NCI-H460 (cell line): ENCODE measurements at places on chromosomes 1 and 21.

- DNase-seq = no peak
Observed at GRCh38 chr1:5933050-5933449, 59.2 kb downstream of the NPHP4 start.

DNA sequence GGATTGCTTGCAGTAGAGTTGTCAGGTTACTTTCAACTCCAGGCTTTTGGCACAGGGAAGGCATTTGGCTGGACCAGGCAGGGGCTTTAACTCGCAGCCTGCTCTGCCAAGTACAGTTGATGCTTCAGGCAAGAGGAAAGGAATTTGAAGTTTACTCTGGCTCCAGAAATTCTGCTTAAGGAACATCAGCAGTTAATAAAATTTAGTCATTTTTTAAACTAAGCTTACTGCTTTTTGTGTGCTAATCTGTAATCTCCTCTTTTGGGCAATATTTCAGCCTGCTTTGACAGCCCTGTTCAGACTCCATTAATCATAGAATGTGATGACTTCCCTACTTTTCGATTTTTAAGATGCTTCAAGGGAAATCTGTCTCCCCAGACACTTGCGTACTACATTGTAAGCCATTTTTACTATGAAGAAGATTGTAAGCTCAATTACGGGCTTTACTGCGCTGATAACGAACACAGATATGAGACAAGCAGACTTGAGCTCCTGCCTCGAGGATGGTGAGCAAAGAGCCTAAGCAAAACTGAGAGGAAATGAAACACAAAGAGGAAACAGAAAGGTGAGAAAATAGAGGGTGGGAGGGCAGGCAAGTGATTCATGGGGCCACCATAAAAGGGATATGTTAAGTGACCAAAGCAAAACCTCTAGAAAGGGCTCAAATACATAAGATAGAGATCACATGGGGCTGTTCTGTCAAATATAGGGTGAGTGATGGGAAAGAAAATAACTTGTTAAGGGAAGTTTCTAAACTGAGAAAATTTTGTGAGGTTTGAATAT is 76.6 kb upstream of the VAV3 start:
- DNase-seq = no peak

DNA sequence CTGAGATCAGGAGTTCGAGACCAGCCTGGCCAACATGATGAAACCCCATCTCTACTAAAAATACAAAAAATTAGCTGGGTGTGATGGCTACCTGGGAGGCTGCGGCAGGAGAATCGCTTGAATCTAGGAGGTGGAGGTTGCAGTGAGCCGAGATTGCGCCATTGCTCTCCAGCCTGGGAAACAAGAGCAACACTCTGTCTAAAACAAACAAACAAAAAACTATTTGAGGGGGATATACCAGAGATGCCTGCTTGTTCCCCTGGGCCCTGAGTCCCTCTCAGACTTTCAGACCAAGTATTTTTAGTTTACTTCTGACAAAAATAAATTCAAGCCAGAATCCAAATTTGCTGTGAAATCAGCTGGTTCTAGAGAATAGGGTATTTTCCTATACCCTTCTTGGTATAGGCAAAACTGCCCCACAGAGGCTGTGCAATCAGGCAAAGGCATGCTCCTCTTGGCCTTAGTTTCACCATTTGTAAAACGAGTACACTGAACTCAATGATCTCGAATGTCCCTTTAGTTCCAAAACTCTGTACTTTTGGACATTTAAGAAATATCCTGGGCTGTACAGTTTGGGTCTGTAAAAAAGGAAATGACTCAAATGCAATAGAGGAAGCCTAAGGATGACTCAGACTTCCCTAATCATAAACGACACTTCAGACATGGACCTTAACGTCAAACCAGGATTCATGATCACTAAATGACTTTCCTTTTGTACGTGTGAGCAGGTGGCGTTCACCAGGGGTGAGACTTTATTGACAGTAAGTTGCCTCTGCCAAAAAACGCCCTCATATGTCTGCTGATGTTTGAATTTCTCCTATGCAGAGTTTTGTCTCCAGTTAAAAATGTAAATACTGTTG is 16.1 kb downstream of the ENSA start:
- DNase-seq = peak; percentile 93

DNA sequence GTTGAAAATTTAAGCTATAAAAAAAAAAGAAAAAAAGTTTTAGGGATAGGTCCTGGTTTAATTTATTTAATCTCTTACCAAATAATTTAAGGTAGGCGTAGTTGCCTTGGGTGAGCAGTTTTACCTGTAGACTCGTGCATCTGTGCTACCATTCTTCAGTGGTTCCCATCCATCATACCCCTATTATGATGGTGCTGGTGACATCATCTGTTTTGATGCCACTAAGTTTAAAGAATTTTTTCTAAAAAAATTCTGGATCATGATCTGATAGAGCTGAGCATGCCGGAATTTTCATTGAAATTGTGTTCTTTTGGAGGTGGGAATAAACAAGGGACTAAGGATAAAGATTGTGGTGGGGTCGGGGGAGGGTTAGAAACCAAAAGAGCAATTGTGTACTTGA is 15.7 kb downstream of the LAMC1 start:
- no peak for DNase-seq

- DNase-seq = peak; percentile 36
Observed at GRCh38 chr1:163528710-163529348, 207.1 kb downstream of the NUF2 start.

GRCh38 chr1:31666263-31666963 is 21.7 kb upstream of the PEF1 start:
- DNase-seq = peak; percentile 26

GRCh38 chr1:38848071-38848470 is 11.5 kb downstream of the RRAGC start:
- no peak for DNase-seq

DNA sequence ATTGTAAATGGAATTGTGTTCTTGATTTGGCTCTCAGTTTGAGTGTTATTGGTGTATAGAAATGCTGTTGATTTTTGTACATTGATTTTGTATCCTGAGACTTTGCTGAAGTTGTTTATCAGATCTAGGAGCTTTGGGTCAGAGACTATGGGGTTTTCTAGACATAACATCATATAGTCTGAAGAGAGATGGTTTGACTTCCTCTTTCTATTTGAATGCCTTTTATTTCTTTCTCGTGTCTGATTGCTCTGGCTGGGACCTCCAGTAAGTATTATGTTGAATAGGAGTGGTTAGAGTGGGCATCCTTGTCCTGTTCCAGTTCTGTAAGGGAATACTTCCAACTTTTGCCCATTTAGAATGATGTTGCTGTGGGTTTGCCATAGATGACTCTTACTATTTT is 39.1 kb upstream of the ANGPTL1 start:
- DNase-seq = no peak

DNA sequence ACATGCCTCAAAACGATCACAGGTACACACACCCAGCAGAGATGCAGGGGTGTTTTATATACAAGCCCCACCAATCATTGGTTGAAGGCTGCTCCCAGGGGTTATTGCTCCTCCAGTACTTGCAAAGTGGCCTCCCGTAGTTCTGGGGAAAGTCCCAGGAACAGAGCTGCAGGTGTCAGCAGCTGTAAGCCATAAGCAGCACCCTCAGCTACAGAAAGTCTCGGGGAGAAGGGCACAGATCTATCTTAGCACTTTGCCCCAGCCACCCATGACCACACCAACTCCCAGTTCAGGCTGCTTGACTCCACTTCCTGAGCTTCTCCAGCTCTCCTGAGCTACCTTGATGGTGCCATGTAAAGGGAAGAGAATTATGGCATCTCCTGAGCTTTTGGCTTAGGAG is 222.7 kb upstream of the GJB5 start:
- DNase-seq = no peak

DNA sequence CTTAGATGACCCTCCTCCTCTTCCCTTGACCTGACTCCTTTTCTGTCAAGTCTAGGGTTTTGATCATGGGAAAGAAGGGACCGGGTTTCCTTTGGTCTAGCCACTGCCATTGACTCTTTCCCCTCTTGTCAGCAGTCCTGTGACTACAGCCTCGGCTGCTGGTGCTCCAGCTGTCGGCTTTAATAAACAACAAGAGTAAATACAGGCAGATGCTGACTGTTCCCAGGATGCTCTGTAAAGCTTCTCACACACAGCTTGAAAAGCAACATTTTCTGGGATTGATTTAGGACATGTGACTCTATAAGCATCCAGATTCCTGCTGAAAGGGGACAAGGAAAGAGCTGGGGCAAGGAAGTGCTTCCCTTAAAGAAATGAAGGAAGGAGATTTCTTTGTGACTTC is 53.5 kb upstream of the CTTNBP2NL start:
- DNase-seq = no peak

- DNase-seq = no peak
Observed at GRCh38 chr1:28893403-28894102, 20.8 kb upstream of the EPB41 start.

DNA sequence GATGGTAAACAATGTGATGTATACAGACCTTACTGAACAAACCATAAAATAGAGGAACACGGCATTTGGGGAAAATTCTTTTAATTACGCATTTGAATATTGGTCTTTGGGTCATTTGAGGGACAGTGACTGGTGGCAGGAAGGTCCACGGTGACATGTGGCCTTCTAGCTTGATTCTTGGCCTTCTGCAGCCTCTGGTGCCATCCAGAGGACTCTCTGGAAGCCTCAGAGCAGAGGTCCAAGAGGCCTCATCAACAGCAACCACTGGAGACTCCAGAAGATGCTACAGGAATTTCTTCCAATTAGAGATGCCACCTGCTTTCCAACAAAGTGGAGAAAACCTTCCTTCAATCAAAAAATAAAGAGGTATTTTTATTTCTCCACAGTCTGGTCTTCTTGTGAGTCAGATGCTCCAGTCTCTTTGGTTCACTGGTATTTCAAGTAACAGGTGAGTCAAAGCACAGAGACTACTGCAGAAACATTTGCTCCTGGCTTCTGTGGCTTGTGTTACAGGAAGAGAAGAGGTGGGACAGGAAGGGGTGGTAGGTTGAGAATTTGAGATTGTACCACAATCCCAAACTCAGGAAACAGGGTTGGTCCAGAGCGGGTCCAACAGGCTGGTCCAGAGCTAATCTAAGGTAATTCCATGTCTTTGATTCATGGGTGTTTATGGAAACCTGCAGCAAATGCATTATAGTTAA is 2.7 kb upstream of the F5 start:
- DNase-seq = no peak

DNA sequence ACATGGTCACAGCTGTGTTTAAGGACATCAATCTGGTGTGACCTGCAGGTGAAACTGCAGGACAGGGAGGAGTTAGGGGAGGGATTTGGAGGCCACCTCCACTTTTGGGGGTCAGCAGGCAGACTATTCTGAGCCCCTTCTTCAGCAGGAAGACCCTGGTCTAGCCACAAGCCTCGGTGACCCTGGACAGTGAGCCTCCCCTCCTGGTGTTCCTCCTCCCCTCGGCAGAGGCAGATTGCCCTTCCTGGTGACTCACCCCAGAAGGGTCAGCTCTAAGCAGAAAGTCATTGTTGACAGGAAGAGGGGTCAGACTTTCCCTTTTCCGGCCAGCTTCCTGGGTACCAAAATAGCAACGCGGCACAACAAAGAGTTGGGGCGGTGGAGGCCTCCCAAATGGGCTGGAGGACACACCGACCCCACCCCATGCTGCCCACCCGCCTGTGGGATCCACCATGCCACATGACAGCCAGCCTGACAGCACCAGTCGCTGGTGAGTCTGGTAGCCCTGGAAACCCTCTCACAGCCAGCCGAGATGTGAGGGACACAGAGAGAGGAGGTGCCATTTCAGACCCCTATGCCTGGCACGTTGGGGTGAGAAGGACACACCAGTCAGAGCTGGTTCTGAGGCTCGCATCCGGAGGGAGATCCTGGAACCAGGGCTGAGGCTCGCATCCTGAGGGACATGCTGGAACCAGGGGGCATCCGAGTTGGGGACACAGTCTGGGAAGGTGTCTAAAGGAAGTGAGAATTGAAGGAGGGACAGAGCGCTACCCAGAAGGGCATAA is 14.7 kb upstream of the CSF1 start:
- DNase-seq = no peak

DNA sequence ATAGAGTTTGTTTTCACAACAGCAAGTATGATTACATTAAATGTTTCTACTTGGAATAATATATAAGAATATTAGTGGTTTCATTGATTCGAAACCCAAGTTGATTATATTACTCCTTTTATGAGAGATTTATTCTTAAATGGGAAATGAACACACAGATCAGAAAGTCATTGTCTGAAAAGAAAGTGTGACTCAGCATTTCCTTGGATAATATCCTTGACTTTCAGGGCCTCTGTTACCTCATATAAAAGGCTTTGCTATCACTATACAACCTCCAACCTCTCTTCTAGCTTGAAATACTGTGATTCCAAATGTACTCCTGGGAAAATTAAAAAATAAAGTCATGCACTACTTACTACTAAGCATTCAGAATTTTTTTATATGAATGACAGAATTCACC is 295.3 kb upstream of the LYPLAL1 start:
- peak; percentile 41 for DNase-seq

DNA sequence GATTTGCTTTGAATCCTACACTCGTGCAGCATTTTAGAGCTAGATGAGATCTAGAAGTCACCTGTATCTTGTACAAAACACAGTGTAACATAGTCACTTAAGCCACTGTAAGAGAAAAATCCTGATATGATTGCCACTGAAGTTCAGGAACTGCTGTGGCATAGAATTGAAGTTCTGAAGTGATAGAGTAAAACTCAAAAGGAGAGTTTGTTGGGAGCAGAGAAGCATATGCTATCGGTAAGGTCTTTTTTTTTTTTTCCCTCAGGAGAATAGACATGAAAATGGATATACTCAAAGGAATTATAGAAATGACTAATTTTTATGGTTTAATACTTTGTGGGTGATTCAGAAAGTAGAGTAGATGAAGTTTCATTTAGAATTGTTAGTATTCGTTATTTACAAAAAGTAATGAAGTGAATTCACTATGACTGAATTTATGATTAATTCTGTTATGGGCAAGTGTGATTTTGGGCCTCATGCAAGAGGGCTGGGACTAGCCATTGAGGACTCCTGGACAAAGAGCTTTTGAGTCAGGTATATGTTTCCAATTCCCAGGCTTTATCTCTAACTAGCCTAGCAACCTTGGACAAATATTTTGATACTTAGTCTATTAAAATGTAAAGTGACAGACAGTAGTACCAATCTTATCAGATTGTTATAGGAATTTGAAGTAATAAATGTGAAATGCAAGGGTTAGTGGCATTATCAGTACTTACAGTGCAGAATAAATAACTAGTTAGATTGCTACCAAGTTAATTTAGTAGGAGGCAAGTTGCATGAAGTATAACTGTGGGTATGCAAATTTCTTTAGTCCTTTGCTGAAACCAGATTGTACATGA is 3.1 kb downstream of the KCTD3 start:
- no peak for DNase-seq

GRCh38 chr1:90964444-90965035 is 57.3 kb downstream of the ZNF644 start:
- peak; percentile 5 for DNase-seq
